Osteocyte (in vitro differentiated cells): ENCODE measurements at places on chromosomes 7 and 10. TPM values are rescaled to one million over a fixed set of nuclear protein-coding genes. Genes with fewer than 3 reads are reported as not detected.

- H3K27me3 ChIP-seq: no peaks in the 10 kb centered on the region
- H3K36me3 ChIP-seq: peaks cover 14% of the 10 kb centered on the region
- H3K4me1 ChIP-seq: no peaks in the 10 kb centered on the region
- no peak overlapping the region for H3K4me3 ChIP-seq
- no peak overlapping the region for H3K27ac ChIP-seq
Observed at GRCh38 chr7:148999192-148999591, 29.1 kb downstream of the PDIA4 start.

GRCh38 chr7:138726288-138726687 is 25.1 kb upstream of the SVOPL start:
- H3K27ac ChIP-seq: no peak overlapping the region
- no peak for DNase-seq
- no peaks in the 10 kb centered on the region for H3K36me3 ChIP-seq

SNCG gene
- 0.73 TPM in 1 of 2 replicates, not detected in the other for total RNA-seq

DNA sequence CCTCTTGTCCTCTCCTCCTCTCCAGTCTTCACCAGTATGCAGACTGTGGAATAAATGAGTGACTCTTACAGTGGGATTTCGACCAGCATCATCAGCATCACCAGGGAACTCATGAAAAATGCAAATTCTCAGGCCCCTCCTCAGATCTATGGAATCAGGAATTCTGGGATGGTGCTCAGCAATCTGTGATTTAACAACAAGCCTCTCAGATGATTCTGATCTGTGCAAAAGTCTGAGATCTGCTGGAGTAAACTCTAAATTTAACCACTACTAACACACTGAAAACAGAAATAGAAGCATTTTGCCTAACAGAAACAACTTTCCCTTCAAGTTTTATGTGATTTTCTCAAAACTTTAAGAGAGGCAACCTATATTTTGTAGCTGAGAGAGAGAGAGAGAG is 124.8 kb upstream of the FAM3C start:
- H3K27me3 ChIP-seq: no peaks in the 10 kb centered on the region
- peaks cover 12% of the 10 kb centered on the region for H3K4me1 ChIP-seq
- no peaks in the 10 kb centered on the region for H3K36me3 ChIP-seq
- no peak overlapping the region for H3K27ac ChIP-seq
- no peak for DNase-seq
- no peak overlapping the region for H3K4me3 ChIP-seq

DNA sequence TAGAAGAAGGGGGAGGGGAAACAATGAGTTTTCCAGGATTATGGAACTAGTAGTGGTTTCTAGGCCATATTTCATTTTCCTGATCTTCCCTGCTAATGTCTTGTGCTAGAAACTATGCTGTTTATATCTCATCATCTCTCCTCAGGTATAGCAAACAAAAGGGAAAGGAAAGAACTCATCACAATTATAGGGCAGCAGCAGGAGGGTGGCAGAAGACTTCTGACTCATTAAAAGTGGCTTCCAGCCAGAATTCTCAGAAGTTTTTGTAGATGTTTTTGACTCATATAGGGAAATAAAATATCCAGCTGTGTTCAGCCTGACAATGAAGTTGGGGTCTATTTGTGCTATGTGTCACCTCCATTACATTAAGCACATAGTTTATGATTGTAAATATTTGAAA is 6.5 kb downstream of the AHR start:
- H3K27me3 ChIP-seq: no peaks in the 10 kb centered on the region
- peaks cover 11% of the 10 kb centered on the region for H3K36me3 ChIP-seq
- H3K4me3 ChIP-seq: peak overlapping the region; percentile 77
- peaks cover 22% of the 10 kb centered on the region for H3K4me1 ChIP-seq
- H3K27ac ChIP-seq: no peak overlapping the region
- DNase-seq: no peak

DNA sequence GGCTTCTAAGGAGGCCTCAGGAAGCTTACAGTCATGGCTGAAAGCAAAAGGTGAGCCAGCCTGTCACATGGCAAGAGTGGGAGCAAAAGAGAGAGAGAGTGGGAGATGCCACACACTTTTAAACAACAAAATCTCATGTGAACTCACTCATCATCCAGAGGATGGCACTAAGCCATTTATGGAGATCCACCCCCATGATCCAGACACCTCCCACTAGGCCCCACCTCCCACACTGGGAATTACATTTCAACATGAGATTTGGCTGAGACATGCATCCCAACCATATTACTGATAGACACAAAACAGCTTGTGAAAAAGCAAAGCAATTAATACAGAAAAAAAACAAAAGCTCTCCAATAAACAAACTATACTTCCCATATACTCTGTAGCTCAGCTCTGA is 210.3 kb downstream of the GALNT17 start:
- H3K36me3 ChIP-seq: no peaks in the 10 kb centered on the region
- no peak overlapping the region for H3K4me3 ChIP-seq
- H3K4me1 ChIP-seq: no peaks in the 10 kb centered on the region
- no peaks in the 10 kb centered on the region for H3K27me3 ChIP-seq
- DNase-seq: no peak
